ENCODE measurements at places on chromosomes 5 and 9.

DNA sequence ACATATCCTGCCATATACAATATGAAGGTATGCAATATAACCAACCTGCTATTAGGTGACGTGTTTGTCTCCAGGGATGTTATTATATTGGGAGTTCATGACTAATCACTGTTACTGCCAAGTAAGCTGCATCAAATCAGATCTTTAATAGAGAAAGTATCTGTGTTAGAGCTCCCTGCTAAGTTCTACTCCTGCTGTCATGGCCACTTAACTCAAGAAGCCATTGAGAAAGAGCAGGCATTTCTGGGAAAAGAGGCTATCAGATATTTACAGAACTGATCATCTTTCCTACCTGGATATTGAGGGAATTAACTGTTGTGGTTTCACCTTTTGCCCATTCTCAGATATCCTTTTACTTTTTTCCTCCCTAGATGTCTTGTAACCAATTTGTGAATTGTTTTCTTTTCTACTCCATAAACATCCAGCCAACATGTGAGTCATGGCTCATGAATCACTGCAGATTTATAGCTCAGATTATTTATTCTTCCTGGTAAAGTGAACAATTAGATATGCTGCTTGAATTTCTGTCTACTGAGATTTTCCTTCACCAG lies 634.8 kb upstream of the FAM174A start:
- no peak for DNase-seq

- DNase-seq = no peak
Measured at GRCh38 chr5:171442287-171443042, 23.0 kb downstream of the FGF18 start.

DNA sequence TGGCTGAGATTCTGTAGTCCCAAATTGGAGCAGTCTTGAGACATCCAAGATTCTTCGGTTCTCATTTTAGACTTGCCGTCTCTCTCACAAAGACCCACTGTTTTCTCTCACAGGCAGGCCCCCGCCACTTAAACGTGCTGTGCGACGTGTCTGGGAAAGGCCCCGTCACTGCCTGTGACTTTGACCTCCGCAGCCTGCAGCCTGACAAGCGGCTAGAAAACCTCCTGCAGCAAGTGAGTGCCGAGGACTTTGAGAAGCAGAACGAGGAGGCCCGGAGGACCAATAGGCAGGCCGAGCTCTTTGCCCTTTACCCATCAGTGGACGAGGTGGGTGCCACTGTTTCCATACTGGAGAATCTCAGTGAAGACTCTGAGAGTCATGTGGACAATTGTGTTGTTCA lies 97.2 kb downstream of the DOCK8 start:
- no peak for DNase-seq

GRCh38 chr5:55997742-55998351 lies 3.1 kb upstream of the IL6ST start:
- no peak for DNase-seq

DNA sequence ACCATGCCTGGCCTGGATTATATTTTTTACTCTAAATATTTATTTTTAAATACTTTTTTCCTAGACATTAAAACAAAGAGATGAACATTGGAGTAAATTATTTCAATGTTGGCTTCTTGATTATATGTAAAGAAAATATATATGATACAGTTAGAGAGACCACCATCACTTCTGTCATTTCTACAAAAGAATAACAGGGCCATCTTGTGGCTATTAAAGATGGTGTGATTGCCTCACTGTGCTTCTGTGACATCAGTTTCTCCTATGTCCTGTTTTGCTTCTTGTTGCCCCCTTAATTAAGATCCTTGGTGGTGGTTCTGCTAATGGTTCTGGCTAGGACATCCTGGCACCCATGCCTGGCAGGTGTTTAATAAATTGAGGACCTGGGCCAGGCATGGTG lies 32.9 kb downstream of the NDFIP1 start:
- DNase-seq = no peak

DNA sequence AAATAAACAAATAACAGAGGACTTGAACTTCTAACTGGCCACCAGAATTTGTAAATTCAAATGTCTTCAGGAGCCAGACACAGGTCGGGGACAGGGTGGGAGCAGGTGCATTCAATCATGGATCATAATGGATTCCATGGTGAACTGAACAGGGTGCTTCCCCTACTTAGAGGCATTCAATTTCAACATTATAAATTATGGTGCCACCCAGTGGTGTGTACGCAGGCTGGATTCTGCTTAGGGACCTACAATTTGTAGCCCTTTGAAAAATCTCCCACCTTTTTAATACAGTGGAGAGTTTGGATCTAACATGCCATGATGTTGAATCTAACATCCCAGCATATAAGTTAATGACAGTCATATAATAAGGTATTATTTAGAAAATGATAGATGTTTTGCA lies 22.3 kb downstream of the KLF9 start:
- DNase-seq = no peak

DNA sequence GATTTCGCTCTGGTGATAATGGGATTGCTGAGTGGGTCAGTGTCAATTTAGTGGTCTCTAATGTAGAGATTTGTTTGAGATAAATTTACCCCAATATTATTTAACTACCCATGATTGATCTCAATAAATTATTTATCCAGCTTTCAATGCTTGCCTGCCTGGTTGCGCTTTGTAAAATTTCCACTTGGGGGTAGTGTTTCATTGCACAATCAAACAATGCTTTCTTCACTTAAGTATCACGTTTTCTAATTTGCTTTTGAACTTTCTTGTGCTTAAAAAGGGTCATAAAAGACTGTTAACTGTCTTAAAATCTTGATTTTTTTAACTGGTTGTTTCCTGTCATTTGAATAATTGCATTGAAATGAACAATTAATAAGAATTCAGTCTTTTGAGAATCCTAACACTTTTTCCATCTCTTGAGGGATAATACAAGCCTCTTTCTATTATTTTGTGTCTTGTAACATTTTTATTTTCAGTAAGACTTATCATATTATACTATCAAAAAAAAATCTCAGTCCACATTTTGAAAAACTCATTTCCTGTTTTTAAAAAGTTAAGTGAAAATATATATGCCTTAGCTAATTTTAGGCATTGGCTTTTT lies 18.7 kb downstream of the HSD17B4 start:
- no peak for DNase-seq

- peak; percentile 3 for DNase-seq
Measured at GRCh38 chr5:111735583-111736270, 21.3 kb downstream of the NREP start.

DNA sequence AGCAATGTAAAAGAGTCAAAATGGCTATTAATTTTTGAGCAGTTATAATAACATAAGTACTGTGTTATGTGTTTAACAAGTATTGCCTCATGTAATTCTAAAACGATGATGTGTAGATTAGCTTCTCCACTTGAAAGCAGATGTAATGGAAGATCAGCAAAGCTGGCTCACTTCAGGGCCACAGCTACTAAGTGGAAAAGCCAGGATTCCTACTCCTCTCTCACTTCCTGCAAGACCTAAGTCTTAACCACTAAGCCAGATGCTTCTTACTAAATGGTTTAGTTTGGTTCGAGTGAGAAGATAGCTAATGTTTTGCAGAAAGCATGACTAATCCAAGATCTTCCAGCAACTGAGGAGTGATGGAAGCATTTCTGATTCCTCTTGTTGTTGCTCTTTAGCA lies 15.7 kb upstream of the TNC start:
- no peak for DNase-seq

DNA sequence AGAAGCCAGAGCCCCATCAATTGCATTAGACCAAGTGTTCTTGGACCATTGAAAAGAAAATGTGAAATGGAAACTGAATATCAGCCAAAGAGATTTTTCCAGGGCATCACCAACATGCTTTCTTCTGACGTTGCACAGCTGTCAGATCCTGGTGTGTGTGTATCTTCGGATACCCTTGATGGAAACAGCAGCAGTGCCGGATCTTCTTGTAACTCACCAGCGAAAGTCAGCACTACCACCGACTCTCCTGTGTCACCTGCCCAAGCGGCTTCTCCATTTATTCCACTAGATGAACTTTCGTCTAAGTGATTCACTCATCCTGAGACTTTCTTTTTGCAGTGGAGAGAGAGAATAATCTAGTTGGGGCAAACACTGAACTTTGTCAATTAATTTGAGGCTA lies 75.7 kb downstream of the PIP5K1B start:
- DNase-seq = no peak

- DNase-seq = no peak
Measured at GRCh38 chr5:143063175-143063970, 293.2 kb downstream of the ARHGAP26 start.

DNA sequence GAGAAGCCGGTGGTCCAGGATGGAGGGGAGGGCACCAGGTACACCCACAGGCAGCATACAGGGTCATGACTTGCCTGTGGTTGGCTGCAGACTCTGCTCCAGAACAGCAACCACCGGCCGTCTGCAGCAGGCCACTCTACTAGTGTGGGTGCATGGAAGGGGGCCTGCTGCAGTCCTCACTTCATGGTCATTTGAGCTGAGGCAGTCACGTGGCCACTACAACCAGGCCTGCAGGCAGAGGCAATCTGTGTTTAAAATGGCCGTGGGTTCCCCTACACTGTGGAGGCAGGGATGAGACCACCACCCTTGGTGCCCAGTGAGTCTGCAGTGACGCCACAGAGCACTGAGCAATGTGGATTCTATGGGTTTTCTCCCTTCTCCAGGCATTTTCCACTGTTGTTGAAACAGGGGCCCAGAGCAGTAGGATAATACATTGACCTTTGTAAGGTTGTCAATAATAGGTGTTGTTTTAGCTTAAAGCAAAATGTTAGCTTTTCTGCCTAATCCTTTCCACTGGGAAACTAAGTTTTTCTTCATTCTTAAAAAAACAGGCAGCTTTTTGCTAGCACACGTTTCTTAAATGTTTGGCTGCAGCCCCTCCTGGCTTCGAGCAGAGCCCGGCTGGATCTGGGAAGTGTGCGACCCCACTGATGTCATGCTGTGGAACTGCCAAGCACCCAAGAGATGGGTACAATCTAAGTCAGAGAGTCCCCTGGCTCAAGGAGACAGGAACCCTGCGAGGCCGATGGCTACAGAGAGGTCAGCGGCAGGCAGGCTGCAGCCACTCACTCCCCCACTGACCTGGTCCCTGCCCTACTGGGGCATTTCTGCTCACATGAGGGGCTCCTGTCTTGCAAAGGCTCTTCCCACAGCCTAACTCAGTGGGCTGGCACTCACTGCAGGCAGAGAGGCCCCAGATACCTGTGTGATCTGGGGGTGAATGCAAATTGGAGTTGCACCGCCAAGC lies 21.2 kb downstream of the GADD45G start:
- no peak for DNase-seq

- no peak for DNase-seq
Measured at GRCh38 chr9:89742660-89743059, 137.8 kb downstream of the GADD45G start.

DNA sequence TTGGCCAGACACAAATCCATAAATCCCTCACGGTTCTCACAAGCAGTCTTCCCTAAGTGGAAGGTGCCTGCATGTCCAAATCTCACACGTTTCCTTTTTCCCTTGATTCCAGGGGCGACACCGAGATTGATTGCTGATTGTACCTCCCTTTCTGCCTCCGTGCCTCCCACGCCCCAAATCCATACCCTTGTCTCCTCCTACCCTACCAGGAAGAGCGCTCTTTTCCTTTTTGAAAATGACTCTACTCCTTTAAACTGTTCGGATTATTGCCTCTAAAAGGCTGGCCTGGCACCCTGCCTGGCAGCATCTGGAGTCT lies 4.5 kb downstream of the STC2 start:
- DNase-seq = no peak

DNA sequence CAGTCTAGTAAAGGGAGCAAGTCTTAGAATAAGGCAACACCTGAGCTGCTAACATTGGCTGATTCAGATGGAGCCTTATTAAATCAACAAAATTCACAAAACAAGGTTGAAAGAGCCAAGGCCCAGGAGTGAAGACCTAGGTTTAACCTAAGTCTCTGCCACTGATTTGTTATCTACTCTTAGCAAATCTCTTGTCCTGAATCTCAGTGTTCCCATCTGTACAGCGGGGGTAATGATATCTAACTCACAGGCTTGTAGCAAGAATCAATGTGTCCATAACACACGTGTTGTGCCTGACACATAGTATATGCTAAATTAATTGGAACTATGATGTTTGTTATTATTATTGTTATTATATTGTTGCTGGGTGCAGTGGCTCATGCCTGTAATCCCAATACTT lies 61.0 kb downstream of the PDE6A start:
- DNase-seq = no peak

GRCh38 chr9:21239911-21240310 lies at the start of gene IFNA14:
Gene IFNA14, minus strand, starts transcription at chr9:21240005. Its CDS starts 70 bp downstream, at chr9:21239935.
- DNase-seq = no peak

GRCh38 chr9:72327631-72328030 lies 37.4 kb downstream of the ZFAND5 start:
- no peak for DNase-seq

GRCh38 chr9:33798545-33798944 lies 3.2 kb downstream of the PRSS3 start:
- DNase-seq = no peak
